ENCODE measurements at places on chromosomes 5 and 9.

GRCh38 chr9:77677957-77678535, 29.9 kb upstream of the GNA14 start:
- DNase-seq: no peak

DNA sequence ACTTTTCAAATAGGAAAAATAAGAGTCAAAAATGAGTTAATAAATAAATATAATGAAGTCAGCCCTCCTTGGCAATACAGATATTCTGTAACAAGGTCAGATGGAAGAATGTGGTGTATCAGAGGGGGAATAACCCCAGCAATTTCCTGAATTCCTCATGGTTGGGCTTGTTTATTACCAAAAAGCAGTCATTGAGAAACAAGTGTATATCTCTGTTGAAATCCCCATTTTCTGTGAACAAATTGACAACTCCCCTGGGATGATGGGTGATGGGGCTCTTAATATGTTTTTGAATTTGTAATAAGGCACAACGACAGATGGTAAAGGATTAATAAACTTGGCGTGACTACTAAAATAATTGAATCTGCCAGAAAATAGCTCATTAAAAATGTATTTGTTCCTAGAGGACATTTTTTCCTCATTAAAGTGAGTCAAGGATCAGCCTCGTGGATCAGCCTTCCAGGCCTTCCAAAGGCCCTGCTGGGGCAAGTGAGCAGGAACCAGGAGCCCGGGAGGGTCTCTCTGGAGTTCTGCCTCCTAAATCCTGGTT, 34.2 kb downstream of the THBS4 start:
- no peak for DNase-seq

GRCh38 chr9:97386265-97386633, 25.6 kb upstream of the TDRD7 start:
- no peak for DNase-seq

GRCh38 chr5:140244525-140245025, 58.3 kb downstream of the PFDN1 start:
- DNase-seq: peak; percentile 53

- no peak for DNase-seq
Observed at GRCh38 chr5:123007182-123007581, 29.3 kb downstream of the PPIC start.

- no peak for DNase-seq
Observed at GRCh38 chr5:159533197-159533596, 202.9 kb upstream of the IL12B start.

DNA sequence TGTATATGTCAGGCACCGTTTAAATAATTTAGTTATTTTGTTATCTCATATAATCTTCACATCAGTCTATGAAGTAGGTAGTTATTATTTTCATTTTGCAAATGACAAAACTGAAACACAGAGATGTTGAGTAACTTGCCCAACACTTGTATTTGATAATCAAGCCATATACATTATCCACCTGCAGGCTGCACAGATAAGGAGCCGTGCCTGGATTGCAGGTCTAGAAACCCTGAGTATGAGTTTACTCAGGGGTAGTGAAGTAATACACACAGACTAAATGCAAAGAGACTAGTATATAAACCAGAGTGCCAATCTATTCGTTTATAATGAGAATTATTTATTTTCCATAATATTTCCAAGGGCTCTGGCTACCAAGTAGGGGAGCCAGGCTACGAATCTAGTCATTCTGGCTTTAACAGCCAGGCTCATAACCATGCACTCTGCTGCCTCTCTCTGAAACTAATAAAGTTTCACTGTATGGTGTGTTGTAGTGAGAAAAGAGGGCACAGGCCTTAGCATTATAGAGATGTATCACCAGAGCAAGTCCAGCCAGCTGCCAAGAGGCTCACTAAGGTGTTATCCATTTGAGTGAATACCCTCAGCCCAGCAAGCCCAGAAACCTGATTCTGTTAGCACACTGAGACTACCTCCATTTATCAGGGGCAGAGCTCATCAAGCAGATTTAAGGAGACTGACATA, 4.5 kb downstream of the HEMGN start:
- DNase-seq: no peak

- DNase-seq: no peak
Observed at GRCh38 chr5:141586246-141586645, 32.6 kb downstream of the DIAPH1 start.

- DNase-seq: no peak
Observed at GRCh38 chr5:126647071-126647470, 46.3 kb downstream of the PHAX start.

DNA sequence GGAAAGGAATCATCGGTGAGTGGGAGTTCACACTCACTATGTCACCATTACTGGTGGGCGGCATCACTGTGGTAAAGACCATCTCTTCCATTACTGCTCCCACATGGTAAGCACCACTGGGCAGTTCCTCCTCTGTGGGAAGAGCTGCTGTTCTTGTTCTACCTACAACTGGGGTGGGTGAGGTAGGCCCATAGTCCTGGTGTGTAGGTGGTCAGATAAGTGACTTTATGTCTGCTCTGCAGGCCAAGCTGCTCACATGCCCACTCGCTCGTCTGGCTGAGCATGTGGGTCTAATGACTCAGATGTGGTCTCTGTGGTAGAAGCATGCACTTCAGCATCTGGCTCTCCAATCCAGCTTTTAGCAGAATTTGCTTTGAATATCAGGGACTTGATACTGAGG, 82.9 kb downstream of the TMEM215 start:
- no peak for DNase-seq

DNA sequence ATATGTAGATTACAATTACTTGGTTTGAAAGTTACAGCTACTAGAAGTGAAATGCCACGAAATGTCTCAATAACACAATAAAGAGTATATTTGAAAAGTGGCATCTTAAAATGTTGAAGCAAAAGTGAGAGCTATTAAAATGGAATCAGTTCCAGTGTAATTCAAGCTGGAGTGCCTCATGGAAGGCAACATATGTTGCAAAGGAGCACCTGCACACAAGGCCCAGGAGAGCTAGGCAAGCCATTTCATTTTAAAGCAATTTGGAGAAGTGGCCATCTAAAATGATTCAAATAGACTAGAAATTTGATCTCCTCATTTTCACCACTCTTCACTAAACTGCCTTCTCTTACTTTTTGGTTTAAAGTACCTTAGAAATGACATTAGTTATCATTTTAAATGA, 167.8 kb downstream of the GABRB2 start:
- no peak for DNase-seq

DNA sequence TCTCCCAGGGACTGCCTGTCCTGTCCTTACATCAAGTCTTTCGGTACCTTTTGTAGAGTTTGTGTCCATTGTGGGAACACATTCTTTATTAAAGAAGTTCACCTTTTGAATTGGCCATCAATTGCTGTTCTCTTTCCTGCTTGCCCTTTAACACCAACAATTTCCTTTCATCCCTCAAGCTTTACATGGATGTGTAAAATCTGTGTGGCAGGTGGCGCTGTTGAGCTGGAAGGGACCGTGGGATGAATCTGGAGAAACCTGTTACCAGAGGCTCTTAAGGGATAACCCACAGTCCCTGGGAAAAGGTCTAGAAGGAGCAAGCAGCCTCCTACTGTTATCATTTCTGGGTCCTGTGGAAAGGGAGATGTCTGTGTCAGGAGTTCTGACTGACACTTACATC, 7.9 kb upstream of the ZFP62 start:
- peak; percentile 22 for DNase-seq

GRCh38 chr9:3954331-3955304, 345.2 kb downstream of the GLIS3 start:
- DNase-seq: no peak

GRCh38 chr9:127506814-127507750, 55.8 kb downstream of the LRSAM1 start:
- DNase-seq: no peak

DNA sequence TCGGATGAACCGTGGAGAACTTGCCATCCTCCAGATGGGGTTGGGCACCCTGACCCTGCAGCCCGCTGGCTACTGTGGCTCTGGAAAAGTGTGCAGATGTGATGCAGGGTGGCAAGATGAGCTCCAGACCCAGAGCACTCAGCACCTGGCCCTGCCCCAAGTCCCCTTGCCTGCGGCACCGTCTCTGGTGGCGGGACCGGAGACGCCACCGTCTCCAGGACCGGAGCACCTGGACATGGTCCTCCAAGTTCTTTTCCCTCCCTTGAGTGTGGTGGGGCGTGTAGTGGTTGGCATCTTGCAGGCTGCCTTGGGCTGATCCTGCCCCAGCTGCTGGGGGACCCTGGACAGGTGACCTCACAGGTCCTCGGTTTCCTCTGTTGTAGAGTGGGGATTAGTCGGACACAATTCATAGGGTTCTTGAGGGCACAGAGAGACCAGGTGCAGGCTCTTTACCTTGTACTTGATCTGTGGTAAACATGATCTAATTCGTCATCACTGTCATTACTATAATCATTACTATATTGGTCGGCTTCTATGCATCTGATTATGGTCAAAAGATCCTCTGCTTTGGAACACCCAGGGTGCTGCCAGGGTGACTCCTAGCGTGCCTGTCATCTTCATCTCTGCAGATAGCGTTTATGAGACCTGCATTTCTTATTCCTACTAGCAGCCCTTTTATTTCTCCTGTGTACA, 83.5 kb downstream of the COL5A1 start:
- no peak for DNase-seq

DNA sequence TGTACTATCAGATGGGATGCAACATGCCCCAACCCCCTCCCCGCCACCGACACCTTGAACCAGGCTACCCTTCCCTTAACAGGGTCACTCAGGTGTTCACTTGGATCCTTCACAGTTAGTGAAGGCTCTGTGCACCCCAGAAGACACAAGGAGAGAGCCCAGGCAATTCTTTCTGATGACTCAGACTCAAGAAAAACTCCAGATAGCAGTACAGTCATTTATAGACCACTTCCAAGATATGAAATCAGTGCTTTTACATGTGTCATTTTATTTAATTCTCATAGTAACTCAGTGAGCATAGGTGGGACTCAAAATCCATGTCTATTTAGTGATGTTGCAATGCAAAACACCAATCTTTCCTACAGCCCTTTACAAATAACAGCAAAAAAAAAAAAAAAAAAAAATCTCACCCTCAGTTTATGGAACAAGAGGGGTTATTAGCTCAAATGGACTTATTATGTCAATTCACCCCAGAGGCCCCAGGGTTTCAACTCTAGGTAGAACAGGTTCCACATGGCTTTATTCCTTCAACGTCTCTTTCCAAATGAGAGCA, 71.9 kb downstream of the FOXD1 start:
- DNase-seq: no peak

GRCh38 chr5:58469896-58470295, 10.0 kb upstream of the PLK2 start:
- no peak for DNase-seq

GRCh38 chr5:96344678-96345577, 88.1 kb downstream of the PCSK1 start:
- no peak for DNase-seq

DNA sequence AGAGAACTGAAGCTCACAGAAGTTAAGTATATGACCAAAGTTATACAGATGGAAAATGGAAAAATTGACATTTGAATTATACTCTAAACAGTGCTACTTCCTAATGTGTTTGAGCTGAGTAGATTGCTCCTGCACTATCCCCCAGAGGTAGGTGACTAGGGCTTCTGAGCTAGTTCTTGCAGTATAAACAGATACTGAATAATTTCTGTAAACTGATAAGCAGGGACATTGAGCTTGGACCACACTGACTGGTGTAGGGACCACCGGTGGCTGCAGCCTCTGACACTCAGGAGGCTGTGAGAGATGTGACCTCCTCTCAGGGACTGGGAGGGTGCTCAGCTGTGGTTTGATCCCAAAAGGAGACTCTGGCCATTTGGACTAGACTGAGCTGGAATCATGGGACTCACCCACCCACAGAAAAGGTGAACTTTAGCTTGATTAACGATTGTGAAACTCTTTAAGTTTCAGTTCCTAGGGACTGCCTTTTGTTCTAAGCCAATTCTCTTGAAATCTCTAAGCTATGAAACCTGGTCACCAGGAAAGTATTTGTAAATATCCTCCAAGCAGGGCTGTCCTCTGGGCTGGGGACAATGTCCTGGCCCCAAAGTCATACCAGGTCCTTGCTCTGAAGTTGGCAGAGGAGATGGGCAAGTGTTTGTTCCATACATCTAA, 291.5 kb downstream of the SEC61B start:
- DNase-seq: no peak

- no peak for DNase-seq
Observed at GRCh38 chr5:172417983-172418630, 36.2 kb downstream of the SH3PXD2B start.

- no peak for DNase-seq
Observed at GRCh38 chr5:82346399-82347165, 68.4 kb upstream of the RPS23 start.

GRCh38 chr9:34572092-34572491, 17.4 kb downstream of the CNTFR start:
- DNase-seq: no peak

GRCh38 chr5:24208686-24209106, 436.1 kb downstream of the CDH10 start:
- DNase-seq: no peak

DNA sequence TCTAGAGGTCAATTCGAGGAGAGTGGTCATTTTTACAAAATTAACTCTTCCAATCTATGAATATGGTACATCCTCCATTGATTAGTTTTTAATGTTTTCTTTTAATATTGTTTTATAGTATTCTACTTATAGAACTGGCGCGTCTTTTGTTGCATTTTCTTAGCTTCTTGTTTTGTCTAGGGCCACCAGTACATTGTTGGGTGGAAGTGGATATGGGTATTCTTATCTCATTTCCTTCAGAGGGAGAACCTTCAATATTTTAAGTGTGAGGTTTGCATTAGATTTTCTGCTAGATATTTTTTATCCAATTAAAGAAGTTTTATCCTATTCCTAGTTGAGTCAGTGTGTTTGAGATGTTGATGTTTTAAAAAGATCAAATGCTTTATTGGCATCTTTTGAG, 69.8 kb downstream of the RPS23 start:
- DNase-seq: no peak

GRCh38 chr9:130624154-130624553, 40.2 kb upstream of the PRDM12 start:
- no peak for DNase-seq

DNA sequence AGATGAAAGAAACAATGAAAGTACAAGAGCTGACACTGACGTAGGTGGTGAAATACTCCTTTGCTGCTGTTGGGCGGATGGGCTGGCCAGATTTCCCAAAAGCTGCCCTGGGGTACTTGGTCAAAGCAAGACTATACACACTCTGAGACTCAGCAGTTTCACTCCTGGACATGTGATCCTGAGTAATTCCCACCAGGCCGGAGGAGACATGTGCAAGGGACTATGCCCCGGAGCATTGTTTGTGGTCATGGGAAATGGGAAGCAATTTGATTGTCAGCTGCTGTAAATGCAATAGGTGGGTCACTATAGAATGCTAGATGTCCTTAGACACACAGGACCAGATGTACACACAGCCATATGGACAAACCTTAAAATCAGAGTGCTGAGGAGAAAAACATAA, 116.1 kb downstream of the DCP2 start:
- DNase-seq: no peak

Data from activated naive CD8-positive, alpha-beta T cell treated with anti-CD3 and anti-CD28 coated beads, Interleukin-2, amount 50 U/mL, for 16 hours (primary cell).